Frontal cortex (tissue), 4 donors: ENCODE measurements at places on chromosomes 2 and 18.

DNA sequence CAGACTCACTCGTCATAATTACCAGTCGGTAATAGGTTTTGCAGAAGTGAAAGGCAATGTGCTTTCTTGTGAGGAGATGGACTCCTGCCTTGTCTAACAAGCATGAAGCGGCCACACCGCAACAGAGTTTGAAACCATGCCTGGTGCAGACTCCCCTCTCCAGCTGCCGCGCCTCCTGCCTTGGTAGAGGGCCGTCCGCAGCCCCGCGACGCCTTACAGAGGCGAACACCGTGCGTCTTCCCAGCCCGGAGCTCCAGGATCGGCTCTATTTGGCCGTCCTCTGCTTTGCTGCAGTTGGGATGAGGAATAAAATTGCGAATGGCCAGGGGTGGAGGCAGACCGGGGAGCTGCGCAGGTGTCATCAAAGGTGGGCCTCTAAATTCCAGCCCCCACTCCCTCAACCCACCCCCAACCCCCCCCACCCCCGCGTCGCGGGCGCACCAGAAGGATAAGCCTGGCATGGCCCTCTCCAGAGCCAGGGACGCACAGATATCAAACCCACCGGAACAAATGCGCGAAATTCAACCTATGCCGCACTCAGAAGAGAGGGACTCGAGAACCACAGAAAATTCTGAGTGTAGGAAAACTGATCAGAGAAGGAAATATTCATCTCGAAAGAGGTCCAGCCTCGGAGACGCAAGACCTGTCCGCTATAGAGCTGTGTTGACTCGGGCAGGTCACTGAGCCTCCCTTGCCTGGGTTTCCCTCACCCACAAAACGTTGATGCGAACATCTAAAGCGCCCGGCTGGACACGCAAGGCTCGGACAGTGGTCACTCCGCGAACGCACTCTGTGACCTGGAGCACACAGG is 1.1 kb downstream of the TRABD2A start:
- DNase-seq = no peak

- DNase-seq = no peak
Measured at GRCh38 chr2:11314487-11314886, 29.9 kb downstream of the ROCK2 start.

DNA sequence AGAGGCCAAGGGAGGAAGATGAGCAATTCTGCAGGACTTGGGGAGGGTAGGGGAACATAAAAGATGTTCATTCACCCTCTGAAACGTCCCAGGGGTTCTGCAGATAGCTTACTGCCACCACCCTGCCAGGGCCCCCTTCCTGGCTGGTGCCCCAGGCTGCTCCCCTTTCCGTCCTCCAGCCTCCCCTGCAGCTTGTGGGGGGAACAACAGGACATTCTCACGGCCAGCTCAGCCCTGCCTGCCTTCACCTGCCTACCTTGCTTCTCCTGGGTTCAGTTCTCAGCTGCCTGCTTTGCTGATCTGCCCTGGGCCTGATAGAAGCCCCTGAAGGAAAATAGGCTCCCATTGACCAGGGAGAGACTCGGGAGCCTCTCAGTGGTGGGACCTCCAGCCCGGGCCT is 251.1 kb downstream of the CELF4 start:
- no peak for DNase-seq

- no peak for DNase-seq
Measured at GRCh38 chr18:22345718-22346117, 72.0 kb downstream of the CTAGE1 start.

- no peak for DNase-seq
Measured at GRCh38 chr2:138059487-138060300, 95.4 kb downstream of the HNMT start.

DNA sequence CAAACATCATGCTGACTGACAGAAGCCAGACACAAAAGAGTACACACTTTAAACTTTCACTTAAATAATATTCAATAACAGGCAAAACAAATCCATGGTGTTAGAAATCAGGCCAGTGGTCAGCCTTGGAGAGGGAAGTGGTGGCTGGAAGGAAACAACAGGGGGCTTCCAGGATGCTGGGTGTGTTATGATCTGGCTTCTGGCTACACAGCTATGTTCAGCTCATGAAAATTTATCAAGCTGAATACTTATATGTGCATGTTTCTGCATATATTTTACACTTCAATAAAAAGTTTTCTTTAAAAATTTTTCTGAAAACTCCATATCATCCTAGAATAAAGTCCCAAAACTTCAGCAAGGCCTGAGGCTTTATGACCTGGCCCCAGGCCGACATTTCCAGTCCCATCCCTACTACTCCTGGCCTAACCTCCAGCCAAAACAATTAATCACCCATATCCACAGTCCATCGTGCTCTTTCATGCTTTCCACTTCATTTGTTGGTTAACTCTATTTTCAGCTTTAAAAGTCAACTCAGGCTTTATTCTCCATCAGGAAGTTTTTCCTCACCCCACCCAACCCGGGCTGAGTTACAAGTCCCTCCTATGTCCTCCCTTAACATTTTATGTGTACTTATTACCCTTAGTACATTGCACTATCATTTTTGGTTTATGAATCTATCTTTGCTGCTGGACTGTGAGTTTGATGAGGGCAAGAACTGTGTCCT is 27.9 kb upstream of the SPTBN1 start:
- DNase-seq = no peak

- DNase-seq = no peak
Measured at GRCh38 chr18:12606592-12607315, 51.2 kb downstream of the SPIRE1 start.

- DNase-seq = no peak
Measured at GRCh38 chr18:45317948-45318640, 297.2 kb upstream of the SLC14A2 start.

DNA sequence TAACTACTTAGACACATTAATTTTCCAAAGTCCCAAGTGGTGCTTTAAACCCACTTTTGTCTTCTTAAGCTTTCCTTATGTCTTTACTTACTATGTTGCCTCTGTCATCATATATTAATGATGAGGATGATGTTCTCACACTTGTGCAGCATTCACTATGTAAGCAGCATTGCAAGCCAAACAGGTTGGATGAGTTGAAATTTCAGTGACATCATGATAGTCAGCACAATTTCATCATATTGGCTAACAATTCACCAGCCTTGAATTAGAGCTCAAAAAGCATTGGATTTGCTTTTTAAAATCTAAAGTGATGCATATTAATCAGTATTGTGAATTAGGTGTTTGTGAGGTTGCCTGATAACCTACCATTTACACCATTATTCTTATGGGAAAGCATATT is 7.7 kb downstream of the APLF start:
- DNase-seq = no peak

- no peak for DNase-seq
Measured at GRCh38 chr18:48940854-48941611, 9.7 kb downstream of the SMAD7 start.

GRCh38 chr18:40055262-40055661 is 1899.8 kb upstream of the PIK3C3 start:
- DNase-seq = no peak

- DNase-seq = no peak
Measured at GRCh38 chr18:54532222-54532621, 58.8 kb upstream of the DYNAP start.

DNA sequence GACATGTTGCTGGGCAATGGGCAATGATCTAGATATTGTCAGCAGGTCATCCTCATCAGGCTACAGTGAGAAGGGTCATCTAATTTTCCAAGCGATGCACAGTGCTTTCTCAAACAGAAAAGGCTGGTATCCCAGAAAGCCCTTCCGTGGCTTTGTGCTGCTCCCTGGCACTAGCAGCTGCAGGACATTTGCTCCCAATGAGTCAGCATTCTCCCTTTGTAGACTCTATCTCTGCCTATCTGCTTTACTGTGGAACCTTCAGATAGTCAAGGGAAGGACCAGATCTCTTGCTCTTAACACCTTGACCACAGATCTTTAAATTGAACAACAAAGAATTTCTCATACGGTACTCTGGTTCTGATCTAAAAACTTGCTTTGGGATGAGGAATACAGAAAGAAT is 101.4 kb downstream of the CDH2 start:
- no peak for DNase-seq

- no peak for DNase-seq
Measured at GRCh38 chr2:132515010-132515409, 98.4 kb downstream of the GPR39 start.

DNA sequence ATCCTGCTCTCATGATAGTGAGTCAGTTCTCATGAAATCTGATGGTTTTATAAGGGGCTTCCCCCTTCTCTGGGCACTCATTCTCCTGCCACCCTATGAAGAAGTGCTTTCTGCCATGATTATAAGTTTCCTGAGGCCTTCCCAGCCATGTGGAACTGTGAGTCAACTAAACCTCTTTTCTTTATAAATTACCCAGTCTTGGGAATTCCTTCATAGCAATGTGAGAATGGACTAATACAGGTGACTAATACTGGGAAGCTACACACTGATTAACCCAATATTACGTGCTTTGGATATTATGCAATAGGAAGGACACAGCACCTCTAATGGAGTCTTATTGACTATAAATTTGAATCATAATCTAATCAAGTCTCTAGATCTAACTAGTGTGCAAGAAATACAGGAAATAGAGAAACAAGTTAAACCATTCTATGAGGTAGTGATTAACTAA is 107.2 kb upstream of the ETAA1 start:
- no peak for DNase-seq

DNA sequence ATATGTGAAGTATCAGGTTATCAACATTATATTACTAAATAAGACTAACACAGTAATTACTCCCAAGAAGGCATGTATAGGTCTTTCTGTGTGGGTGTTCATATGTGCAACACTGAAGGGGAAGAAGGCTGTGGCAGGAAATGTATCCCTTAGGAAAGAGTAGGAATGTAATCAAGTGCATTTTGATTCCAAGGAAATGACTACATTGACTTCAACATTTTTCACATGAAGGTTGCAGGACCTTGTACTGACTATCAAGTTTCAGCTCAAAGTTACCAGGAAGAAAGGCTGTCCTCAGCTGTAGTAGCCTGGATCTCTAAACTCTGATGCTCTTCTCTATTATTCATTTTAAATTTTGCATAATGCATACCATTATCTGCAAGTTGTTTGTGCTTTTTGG is 680.8 kb downstream of the NYAP2 start:
- DNase-seq = no peak

DNA sequence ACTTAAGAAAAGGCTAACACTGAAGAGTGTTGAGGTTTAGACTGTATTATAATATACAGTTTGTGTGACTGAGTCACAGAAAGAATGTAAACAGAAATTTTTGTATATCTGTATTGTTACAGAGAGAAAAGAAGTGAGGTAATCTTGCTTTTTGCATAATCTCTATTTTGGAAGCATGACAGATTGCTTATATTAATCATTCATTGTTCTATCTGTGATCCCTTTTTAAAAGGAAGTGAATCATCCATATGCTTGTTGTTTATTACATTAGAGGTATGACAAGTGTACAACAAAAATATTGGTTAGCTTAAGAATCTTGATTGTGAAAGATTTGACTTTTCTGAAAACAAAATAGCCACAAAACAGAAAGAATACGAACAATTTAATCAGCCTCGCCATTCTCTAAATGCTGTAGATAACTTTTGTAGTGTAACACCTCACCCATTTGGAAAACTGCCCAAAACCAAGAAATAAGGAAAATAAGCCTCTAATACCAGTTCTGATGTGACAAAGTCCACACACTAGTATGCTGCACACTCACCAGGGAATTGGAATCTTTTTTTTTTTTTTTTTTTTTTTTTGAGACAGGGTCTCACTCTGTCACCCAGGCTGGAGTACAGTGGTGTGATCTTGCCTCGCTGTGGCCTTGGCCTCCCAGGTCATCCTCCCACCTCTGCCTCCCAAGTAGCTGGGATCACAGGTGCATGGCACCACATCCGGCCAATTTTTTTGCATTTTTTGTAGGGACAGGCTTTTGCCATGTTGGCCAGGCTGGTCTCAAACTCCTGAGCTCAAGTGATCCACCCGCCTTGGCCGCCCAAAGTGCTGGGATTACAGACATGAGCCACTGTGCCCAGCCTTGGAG is 91.5 kb upstream of the LPIN2 start:
- no peak for DNase-seq
